Gastrocnemius medialis (tissue), 4 donors: ENCODE measurements at places on chromosomes 12 and 14. TPM values are rescaled to one million over a fixed set of nuclear protein-coding genes. Genes with fewer than 3 reads are reported as not detected.
A peak's percentile ranks its signal among the peaks of the same experiment; 100 is the strongest.

Gene PPM1H
- 1.6 TPM for total RNA-seq

Gene ENDOU
- not detected for total RNA-seq

- H3K4me1 ChIP-seq = peaks cover 14% of the 10 kb centered on the region
- no peak within 1 kb of the TSS for H3K27ac ChIP-seq
- H3K4me3 ChIP-seq = peak within 1 kb of the TSS; percentile 24
Observed at GRCh38 chr12:108633534-108634248, at the start of gene SELPLG. TSS of gene SELPLG (minus strand) at chr12:108633894. CDS start at chr12:108624307, 9,587 bp downstream.

DNA sequence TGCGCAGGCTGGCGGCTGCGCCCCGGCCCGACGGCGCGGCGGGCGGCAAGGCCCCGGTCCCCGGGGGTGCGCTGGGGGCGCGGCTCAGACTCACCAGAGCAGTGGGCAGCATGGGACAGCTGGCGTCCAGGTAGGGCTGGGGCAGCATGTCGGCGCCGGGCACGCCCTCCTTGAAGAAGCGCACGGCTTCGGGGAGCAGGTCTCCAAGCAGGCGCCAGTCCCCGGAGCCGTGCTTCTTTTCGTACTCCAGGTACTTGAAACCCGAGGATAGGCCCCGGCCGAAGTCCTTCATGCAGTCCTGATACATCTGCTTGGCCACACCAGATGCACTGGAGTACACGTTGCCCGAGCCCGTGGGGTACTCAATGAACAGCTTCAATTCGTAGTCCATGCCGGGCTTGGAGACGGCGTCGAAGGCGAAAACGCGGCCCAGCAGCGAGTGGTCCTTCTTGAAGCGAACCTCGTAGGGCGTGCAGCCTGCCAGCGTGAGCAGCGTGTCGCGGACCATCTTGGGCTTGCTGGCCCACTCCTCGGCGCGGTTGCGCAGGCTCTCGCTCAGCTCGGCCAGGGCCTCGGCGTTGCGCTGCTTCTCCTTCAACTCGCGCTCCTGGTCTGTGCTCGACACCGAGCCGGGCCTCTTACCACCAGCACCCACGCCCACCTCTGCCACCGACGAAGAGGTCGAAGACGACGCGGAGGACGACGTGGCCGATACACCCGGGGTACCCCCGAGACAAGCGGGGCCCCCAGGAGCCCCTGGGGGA is 2.2 kb downstream of the IRF2BPL start:
- no peaks in the 10 kb centered on the region for H3K36me3 ChIP-seq
- peak overlapping the region; percentile 53 for H3K4me3 ChIP-seq
- no peaks in the 10 kb centered on the region for H3K27me3 ChIP-seq
- peak; percentile 54 for DNase-seq

GRCh38 chr12:52681526-52682380 is 1.5 kb upstream of the KRT1 start:
- H3K27ac ChIP-seq = no peak overlapping the region
- H3K4me3 ChIP-seq = no peak overlapping the region
- DNase-seq = no peak
- no peaks in the 10 kb centered on the region for H3K4me1 ChIP-seq
- H3K27me3 ChIP-seq = no peaks in the 10 kb centered on the region

DNA sequence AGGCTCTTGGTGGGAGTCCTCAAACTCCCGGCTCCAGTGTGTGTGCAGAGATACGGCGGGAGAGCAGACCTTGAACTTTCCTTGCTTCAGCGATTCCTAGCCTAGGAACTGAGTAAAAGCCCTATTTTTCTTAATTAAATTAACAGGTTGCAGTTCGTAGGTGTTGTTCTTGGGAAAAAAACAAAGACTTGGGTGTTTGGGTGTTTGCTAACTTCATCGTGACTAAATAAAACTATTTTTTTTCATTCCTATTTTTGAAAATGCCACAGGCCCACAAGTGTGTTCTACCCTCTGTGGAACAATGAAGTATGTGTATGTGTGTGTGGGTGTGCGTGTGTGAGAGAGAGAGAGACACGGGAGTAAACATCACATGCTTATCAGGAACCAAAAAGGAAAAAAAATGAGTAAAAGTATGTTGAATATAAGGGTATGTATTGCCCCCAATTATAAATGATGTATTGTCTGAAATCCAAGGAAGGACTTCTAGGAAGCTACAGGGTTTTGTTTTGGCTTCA is 651 bp downstream of the TMEM117 start:
- H3K4me3 ChIP-seq = peak overlapping the region; percentile 87
- DNase-seq = no peak
- H3K27me3 ChIP-seq = no peaks in the 10 kb centered on the region
- peak overlapping the region; percentile 96 for H3K27ac ChIP-seq
- no peaks in the 10 kb centered on the region for H3K36me3 ChIP-seq

DNA sequence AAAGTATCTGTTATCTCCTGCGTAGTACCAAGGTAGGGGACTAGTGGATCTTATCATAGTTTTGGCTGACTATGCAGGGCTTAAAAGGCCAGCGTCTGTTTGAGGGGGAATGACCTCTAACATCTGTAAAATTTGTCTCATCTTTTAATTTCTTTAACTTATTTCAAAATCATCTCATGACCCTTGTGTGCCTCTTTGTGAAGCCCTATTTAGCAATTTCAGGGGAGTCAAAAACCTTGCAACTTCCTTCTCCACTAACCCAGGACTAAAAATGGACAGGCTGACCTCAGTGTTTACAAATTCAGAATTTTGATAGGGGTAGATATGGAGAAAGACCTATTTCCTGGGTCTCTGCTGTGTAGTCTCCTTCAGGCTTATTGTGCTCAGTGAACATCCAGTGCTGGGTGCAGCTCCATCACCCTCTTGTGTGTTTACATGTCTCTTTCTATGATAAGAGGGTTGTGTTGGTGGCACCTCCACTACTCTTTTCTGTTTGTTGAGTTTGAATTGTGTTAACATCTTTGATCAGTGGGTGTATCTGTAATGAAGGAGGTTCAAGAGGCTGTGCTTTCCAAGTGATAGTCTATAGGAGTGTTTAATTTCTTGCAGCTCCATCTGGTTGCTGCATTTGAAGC is 14.3 kb downstream of the NECAP1 start:
- no peaks in the 10 kb centered on the region for H3K4me1 ChIP-seq
- H3K27me3 ChIP-seq = no peaks in the 10 kb centered on the region
- peaks cover 78% of the 10 kb centered on the region for H3K36me3 ChIP-seq
- H3K4me3 ChIP-seq = no peak overlapping the region
- H3K27ac ChIP-seq = no peak overlapping the region

- DNase-seq = no peak
- no peak overlapping the region for H3K27ac ChIP-seq
- H3K27me3 ChIP-seq = no peaks in the 10 kb centered on the region
- H3K36me3 ChIP-seq = no peaks in the 10 kb centered on the region
- H3K4me1 ChIP-seq = no peaks in the 10 kb centered on the region
Observed at GRCh38 chr14:92850492-92850891, 56.4 kb downstream of the GOLGA5 start.
